ENCODE measurements at places on chromosomes 2 and 18. TPM values are rescaled to one million over a fixed set of nuclear protein-coding genes. Genes with fewer than 3 reads are reported as not detected.

Gene TEKT4
- not detected for total RNA-seq

- DNase-seq = peak; percentile 43
- H3K4me1 ChIP-seq = peaks cover 14% of the 10 kb centered on the region
- H3K4me3 ChIP-seq = no peak overlapping the region
- H3K27me3 ChIP-seq = peaks cover 25% of the 10 kb centered on the region
- no peaks in the 10 kb centered on the region for H3K36me3 ChIP-seq
- H3K27ac ChIP-seq = no peak overlapping the region
Measured at GRCh38 chr2:9984217-9984739, 32.8 kb downstream of the GRHL1 start.

- H3K27me3 ChIP-seq = no peaks in the 10 kb centered on the region
- no peaks in the 10 kb centered on the region for H3K4me1 ChIP-seq
- no peak for DNase-seq
- no peak overlapping the region for H3K4me3 ChIP-seq
- no peak overlapping the region for H3K27ac ChIP-seq
Measured at GRCh38 chr2:18659915-18660314, 70.5 kb upstream of the NT5C1B start.

DNA sequence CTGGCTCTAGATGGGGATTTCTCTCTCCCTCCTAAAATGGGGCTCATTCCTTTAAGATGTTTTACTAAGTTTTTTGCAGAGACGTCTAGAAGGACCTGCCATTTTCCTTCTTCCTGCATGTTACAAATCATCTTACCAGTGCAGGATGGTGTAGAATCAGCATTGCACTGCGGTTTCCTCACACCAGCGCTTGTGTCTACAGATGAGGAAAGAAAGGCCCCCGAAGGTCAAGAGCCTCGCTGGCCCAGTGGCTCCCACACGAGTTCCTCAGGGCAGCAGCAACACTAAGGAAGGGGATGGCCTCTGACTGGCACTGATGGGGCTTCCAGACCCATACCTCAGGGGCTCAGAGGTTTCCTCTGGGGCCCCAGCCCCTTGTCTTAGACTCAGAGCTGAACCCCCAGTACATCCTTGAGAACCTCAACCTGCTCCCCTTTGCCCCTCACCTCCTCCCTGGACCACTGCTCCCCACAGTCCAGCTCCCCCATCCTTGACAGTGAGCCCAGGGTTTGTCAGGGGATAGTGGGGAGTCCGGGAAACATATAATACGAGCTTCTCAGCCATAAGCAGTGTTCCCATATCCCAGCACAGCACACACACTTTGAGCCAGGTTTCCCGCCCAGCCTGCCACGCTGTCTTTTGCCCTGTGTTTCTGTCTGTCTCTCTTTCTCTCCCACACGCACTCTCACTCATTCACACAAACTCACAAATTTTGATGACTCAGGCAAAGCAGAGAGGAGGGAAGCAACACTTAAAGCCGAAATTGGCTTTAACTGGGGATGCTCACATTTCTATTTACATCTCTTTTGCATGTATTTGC lies 29.4 kb downstream of the ZFP36L2 start:
- H3K27me3 ChIP-seq = no peaks in the 10 kb centered on the region
- H3K36me3 ChIP-seq = peaks cover 2% of the 10 kb centered on the region
- DNase-seq = no peak
- peaks cover 69% of the 10 kb centered on the region for H3K4me1 ChIP-seq
- peak overlapping the region; percentile 75 for H3K27ac ChIP-seq
- peak overlapping the region; percentile 23 for H3K4me3 ChIP-seq

Gene TBR1
- total RNA-seq = 0.10 TPM

GRCh38 chr2:143759455-143759854 lies 630.2 kb downstream of the ARHGAP15 start:
- no peak overlapping the region for H3K4me3 ChIP-seq
- no peak for DNase-seq
- no peak overlapping the region for H3K27ac ChIP-seq
- H3K36me3 ChIP-seq = peaks cover 6% of the 10 kb centered on the region

Gene NTSR2
- not detected for total RNA-seq

DNA sequence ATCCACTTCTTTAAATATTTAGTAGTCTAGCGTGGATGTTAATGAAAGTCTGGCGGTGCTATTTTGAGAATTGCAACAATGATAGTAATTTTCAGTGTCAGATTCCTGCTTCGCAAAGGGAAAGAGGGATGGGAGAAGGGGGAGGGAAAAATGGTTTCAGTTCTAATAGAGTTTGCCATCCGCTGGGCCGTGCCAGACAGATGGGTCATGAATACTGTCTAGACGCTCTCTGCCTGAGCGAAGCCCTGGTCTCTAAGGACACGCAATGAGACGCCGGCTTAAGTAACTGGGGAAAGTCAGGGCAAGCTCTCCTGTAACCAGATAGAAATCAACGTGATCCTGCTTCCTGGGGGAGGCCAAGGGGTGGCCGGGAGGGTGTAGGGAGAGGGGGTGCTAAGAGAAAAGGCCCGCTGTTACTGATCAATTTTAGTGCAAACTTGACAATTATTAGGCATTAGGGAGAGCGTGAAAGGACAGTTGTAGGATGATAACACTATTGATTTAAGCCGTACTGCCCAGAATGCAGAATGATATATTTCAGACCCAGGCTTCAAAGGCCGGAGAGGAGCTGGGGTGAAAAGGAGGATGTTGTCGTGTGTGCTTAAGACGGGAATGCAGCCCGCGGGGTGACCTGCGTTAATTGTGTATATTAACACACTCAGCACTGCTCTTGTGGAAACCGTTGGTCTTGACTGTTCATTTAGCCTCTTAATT lies 229.2 kb downstream of the LDLRAD4 start:
- peaks cover 33% of the 10 kb centered on the region for H3K4me1 ChIP-seq
- DNase-seq = no peak

DNA sequence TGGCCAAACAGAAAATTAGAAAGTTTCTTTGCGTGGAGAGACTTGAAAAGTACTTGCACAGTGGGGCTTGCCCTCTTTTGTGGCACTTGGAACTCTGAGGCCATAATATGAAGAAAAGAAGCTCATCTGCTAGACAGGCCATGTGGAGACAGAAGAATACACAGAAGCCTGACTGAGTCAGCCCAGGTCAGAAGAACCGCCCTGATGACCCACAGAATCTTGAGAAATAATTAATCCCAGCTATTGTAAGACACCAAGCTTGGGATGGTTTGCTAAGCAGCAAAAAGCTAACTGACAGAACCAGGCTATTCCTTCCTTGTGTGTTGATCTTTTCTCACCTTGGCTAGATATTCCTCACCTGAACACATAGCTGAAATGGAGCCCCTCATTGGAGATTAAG lies 33.7 kb downstream of the G6PC2 start:
- no peak for DNase-seq
- H3K36me3 ChIP-seq = no peaks in the 10 kb centered on the region
- no peak overlapping the region for H3K27ac ChIP-seq
- H3K27me3 ChIP-seq = peaks cover 19% of the 10 kb centered on the region
- no peaks in the 10 kb centered on the region for H3K4me1 ChIP-seq
- no peak overlapping the region for H3K4me3 ChIP-seq

Gene NXPH2
- total RNA-seq = not detected

DNA sequence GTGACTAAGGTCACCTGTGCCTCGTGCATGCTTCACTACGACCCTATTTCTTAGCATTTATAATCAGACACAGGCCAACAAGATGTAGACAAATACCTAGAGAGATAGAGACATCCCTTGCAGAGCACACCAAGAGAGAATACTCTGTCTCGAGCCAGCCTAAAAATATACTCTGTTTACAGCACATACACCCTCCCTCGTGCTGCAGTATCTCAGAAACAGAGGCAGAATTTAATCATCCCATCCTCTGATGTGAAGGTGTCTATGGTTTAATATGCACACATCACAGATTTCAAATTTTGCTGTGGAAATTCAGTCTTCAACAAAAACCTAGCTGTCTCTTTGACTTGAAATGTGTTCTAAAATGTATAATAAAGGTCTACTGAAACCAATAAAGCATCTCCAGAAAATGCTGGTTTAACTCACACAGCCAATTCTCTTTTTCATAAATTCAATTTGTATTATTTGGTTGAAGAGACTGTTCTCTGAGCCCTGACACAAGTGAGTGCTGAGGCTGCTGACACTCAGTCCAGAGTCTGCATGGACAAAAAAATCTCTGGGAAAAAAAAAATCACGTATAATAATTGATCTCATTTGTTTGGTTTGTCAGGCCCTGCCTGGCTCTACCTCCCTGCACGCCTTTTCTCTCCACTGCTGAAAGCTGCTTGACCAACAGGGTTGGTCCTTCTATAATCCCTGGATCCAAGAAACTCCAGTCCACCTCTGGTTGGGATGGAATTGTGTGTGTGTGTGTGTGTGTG lies 142.0 kb upstream of the FSHR start:
- H3K36me3 ChIP-seq = no peaks in the 10 kb centered on the region
- H3K4me1 ChIP-seq = no peaks in the 10 kb centered on the region
- H3K27me3 ChIP-seq = no peaks in the 10 kb centered on the region
- no peak overlapping the region for H3K27ac ChIP-seq
- no peak overlapping the region for H3K4me3 ChIP-seq
- no peak for DNase-seq

Gene DYSF
- 3.4 TPM for total RNA-seq

DNA sequence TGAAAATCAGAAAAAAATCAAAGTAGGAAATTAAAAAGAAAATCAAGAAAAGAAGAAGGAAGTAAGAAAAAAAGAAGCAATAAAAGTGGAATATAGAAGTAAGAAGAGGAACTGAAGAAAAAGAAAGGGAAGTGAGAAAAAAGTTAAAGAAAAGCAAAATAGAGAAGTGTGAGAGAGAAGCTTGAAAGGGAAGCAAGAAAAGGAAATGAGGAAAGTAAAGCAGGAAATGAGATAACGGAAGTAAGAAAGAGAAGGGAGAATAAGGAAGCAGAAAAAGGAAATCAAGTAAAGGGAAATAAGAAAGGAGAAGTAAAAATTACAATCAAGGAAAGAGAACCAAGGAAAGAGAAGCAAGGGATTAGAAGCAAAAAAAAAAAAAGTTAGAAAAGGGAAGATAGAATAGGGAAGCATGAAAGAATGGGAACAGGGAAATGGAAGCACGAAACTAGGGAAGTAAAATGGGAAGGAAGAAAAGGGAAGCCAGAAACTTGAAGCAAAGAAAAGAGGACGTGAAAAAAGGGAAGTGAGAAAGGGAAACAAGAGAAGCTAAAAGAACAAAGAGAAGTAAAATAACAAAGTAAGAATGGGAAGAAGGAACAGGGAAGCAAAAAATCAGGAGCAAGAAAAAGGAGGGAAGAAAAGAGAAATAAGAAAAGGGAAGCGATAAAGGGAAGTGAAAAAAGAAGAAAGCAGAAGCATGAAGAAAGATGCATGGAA lies 243.3 kb upstream of the NCKAP5 start:
- H3K27ac ChIP-seq = no peak overlapping the region
- H3K4me1 ChIP-seq = no peaks in the 10 kb centered on the region
- H3K36me3 ChIP-seq = no peaks in the 10 kb centered on the region
- H3K4me3 ChIP-seq = no peak overlapping the region

- no peak for DNase-seq
- no peaks in the 10 kb centered on the region for H3K36me3 ChIP-seq
- H3K4me3 ChIP-seq = no peak overlapping the region
- H3K4me1 ChIP-seq = peaks cover 18% of the 10 kb centered on the region
- no peak overlapping the region for H3K27ac ChIP-seq
Measured at GRCh38 chr2:234161932-234162331, 111.4 kb downstream of the SPP2 start.

DNA sequence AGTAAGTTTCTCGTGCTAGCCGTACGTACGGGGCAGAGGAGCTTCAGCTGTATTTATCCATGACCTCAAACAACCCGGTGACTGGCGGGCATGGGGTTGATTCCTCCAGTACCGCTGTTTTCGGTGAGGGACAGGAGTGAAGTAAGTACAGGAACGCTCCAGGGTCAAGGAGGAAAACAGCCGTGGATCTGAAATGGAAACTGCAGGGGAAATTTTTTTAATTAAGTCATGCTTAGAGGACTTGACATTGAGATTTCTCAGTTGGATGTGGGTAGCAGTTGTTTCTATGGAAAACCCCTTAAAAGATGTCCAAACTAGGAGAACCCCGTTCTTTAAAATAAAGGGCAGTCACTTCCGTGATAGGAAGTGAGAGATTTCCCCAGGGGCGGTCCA lies 1.2 kb downstream of the RAB12 start:
- peak overlapping the region; percentile 82 for H3K27ac ChIP-seq
- H3K4me3 ChIP-seq = peak overlapping the region; percentile 80
- H3K27me3 ChIP-seq = peaks cover 6% of the 10 kb centered on the region
- H3K4me1 ChIP-seq = peaks cover 46% of the 10 kb centered on the region
- peaks cover 19% of the 10 kb centered on the region for H3K36me3 ChIP-seq
- DNase-seq = peak; percentile 38
